NT2/D1 (cell line): ENCODE measurements at places on chromosomes 13 and 19.

DNA sequence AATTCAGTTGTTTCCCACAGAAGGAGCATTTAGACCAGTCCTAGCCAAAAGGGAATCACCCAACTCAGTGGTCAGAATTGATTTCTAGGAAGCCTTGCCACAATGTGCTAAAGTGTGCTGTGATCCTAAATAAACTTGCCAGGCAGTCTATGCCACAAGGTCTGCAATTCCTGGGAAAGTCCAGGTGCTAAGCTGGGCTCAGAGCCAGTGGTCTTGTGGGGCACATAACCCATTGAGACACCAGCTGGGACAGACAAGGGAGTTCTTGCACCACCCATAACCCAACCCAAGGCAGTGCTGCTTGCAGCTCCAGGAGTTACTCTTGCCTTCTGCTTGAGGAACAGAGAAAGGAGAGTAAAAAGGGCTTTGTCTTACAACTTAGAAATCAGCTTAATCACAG is 489.5 kb upstream of the SPRY2 start:
- DNase-seq: no peak

GRCh38 chr19:46951171-46951986 is 68.3 kb upstream of the NPAS1 start:
- DNase-seq: no peak

DNA sequence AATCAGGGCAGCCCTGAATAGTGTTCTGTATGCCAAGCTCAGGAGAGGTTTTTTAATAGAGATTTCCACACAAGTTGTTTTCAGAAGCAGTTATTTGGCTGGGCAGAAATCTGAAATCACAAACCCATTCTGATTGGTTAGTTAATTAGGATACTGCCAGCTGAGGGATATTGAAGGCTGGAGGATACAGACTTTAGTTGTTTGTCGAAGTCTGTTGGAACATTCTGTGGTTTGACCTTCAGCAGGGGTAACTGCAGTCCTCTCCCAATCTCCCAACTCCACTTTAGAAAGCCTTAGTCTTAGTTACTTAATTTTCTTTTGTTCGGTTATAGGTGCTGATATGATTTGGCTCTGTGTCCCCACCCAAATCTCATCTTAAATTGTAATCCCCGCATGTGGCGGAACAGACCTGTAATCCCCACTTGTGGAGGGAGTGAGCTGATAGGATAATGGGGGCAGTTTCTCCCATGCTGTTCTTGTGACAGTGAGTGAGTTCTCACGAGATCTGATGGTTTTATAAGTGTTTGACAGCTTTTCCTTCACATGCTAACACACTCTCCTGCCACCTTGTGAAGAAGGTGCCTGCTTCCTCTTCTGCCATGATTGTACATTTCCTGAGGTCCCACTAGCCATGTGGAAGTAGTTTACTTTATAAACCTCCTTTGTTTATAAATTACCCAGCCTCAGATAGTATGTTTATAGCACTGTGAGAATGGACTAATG is 169.2 kb downstream of the GPC5 start:
- no peak for DNase-seq

- DNase-seq: no peak
Observed at GRCh38 chr19:30222428-30222873, 149.7 kb upstream of the ZNF536 start.

- no peak for DNase-seq
Observed at GRCh38 chr19:58364146-58364545, 1.6 kb upstream of the ZNF497 start.

DNA sequence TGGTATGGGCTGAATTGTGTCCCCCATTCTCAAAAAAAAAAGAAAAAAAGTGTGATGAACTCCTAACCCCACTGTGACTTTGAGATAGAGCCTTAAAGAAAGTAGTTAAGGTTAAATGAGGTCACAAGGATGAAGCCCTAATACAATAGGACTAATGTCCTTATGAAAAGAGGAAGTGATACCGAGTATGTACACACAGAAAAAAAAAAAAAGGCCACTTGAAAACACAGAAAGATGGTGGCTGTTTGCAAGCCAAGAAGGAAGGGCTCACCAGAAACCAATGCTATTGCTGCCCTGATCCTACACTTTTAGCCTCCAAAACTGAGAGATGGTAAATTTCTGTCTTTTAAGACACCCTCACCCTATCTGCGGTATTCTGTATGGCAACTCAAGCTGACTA is 955.6 kb downstream of the PCDH17 start:
- no peak for DNase-seq

DNA sequence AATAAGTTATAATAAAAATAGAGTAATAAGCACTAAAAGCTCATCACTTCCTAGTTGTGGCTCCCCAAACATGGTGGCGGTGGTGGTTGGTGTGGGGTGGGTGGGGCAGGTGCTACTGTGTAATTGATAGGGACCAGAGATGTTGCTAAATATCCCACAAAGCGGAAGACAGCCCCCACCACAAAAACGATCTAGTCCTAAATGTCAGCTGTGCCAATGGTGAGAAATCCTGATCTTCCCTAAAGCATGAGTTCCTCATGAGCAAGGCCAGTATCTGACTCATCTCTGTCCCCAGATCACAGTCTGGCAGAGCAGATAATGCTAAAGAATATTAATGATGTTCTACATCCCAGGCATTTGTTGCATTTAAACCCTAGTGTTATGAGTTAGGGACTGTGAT is 1.9 kb upstream of the EDDM13 start:
- no peak for DNase-seq

GRCh38 chr13:36163809-36164308 is 32.7 kb upstream of the DCLK1 start:
- DNase-seq: no peak

DNA sequence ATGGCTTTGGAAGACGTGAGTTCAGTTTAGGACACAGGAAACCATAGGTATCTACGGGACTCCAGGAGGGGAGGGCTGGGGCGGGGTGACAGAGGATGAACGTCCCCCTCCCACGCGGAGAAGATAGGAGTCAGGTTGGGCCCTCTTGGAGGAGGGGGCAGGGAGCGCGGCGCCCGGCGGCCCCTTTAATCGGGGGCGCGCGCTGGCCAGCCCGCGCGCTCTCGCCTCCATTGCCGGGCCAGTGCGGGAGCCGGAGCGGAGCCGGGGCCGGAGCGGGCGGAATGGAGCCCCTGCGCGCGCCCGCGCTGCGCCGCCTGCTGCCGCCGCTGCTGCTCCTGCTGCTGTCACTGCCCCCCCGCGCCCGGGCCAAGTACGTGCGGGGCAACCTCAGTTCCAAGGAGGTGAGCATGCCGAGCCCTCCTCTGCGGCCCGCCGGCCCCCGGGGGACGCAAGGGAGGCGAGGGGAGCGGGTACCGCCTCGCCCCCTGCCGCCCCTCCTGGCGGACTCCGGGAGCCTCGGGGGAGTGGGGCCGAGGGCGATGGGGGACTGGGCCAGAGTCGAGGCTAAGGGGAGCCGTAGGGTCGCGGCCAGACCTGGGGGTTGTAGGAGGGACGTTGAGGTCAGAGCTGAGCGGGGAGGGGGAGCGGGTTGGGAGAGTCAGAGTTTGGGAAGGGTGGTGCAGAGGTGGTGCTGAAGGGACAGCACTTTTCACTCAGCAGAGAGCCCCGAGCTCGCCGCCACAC is at the start of gene TMEM145:
Gene TMEM145, plus strand, starts transcription at position 214 of the 744 bp plus-strand sequence. Its CDS starts 68 bp downstream, at position 282.
- no peak for DNase-seq

DNA sequence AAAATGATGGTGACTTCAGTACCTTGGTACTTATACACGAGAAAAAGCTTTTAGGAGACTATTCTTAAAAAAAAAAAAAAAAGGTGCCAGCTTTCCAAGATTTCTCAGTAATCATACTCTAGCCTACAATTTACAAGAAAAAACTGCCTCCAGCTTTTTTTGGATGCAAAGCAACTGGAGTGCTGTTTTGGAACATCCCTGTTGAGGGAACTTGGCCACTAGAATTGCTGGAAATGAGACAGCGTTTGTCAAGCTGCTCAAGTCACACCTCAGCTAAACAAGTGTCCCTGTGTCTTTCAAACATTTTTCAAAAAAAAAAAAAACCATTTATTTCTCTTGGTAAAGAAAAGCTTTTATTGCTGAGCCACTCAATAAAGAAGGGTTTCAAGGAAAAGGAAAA is 413.1 kb upstream of the ARGLU1 start:
- no peak for DNase-seq

DNA sequence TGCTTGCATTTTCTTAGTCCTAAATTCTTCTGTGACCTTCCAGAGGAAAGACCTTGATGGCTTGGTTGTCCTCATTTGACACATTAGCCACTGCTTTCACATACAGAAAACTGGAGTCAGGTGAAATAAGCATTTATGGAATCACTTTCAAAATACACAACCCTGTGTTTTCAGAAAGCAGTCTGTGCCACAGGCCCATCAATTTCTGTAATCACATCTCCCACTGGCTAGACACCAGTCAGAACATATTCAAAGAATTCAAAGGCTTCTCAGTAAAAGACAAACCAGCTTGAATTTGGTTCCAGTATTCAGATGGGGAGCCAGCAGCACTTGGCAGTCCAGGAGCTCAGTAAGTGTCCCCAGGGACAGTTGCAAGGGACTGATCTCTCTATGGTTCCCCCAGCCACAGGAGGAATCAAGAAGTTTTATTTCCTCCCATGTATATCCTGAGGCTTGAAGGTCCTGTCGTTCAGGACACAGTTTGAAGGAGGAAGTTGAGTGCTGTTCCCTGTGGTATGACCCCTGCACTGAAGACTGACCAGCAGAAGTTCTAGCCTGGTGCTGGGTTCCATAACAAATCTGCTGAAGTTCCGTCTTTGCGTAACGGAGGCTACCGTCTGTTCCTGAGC is 214.3 kb downstream of the FOXO1 start:
- no peak for DNase-seq

DNA sequence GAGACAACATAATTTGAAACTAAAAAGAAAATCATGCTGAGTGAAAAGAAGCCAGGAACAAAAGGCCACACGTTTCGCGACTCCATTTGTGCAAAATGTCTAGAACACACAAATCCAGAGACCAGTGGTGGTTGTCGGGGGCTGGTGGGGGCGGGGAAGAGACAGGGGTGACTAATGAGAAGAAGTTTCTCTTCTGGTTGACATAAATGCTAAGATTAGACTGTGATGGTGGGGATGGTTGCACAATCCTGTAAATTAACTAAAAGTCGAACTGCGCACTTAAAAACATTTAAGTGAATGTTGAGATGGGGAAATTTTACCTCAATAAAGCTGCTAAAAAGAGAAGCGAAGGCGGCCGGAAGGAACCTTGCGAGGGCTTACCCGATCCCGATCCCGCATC is 7.1 kb downstream of the AKAP8 start:
- DNase-seq: no peak

DNA sequence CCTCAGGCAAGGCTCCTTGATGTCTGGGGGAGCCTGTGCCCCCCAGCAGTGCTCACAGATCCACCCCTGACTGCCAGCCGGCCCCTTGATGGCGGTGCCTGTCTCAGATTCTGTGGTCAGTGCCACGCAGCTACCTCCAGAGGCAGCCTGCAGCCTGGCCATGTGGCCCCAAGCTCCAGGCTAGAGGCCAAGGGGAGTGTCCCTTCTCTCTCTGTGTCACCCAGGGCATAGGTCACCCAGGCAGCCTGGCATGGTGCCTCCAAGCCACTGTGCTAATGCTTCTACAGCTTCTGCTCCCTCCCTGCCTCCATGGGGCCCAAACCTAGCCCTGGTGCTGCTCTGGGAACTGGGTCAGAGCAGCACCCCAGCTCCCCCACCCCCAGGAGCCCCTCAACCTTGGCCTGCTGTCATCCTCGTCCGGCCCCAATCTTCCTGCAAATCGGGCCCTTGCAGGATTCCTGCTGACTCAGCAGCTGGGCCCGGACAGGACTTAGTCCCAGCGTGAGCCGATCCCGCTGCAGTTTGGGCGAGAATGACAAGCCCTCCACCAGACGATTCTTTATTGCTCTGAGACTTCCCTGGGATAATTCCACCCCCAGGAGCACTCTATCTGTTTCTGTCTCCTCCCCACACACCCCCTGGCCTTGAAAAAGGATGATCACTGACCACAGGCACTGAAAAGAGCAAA is 2.8 kb upstream of the ARL11 start:
- DNase-seq: no peak

DNA sequence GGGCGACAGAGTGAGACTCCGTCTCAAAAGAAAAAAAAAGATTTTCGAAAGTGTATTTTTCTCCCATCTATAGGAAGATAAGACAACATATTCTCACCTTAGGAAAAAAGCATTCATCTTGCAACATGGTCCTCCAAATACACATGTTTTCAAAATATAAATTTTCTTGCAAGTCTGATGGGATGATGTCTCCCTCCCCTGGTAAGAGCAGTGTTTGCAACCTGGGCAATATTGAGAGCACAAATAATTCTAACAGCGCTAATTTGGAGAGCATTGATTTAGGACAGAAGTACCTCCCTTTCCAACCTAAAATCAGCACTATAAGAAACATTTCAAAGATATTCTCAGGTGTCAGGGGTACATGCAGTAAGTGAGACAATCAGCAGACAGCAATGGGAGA is 61.0 kb upstream of the SHISA2 start:
- DNase-seq: no peak

DNA sequence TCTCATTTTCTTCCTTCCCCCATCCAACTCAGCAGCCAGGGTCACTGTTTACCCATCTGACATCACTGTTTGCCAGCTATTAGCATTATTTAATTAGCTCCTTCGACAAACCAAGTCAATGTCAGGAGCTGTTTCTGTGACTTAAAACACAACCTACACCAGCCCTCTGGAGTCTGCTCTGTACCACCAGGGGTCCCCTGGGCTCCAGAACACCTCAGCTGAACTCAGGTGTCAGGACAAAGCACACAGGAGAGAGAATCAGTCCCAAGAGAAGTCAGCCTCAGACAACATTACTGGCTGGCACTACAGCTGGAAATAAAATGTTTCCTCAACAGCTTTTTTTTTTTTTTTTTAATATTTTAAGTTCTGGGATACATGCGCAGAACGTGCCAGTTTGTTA is 45.1 kb downstream of the DCLK1 start:
- no peak for DNase-seq

- DNase-seq: no peak
Observed at GRCh38 chr19:41563854-41564514, 12.0 kb upstream of the CEACAM21 start.

DNA sequence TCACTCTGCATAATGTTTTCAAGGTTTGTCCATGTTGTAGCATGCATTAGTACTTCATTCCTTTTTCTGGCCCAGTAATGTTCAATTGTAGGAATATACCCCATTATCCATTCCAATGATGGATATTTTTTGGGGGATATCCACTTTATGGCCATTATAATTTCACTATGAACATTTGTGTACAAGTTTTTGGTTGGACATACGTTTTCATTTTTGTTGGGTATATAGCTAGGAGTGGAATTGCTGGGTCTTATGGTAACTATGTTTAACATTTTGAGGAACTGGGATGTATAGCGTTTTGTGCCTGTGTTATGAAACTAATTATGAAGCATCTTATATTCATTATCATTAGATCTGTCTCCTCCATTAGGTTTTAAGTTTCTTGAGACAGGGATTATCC is 191.6 kb downstream of the TM9SF2 start:
- no peak for DNase-seq
